Activated naive CD4-positive, alpha-beta T cell treated with anti-CD3 and anti-CD28 coated beads for 36 hours (primary cell): ENCODE measurements at places on chromosomes 13 and 19. TPM values are rescaled to one million over a fixed set of nuclear protein-coding genes. Genes with fewer than 3 reads are reported as not detected.

DNA sequence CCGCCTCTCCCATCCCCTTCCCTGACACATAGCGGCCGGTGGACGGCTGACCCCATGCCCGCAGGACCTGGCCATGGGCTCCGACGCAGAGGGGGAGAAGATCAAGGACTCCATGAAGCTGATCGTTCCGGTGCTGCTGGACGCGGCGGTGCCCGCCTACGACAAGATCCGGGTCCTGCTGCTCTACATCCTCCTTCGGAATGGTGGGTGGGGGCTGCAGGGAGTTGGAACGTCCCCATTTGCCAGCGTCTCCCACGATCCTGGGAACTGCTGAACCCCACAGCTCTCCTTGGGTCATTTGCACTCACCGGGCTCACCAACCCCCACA lies 7.6 kb downstream of the STXBP2 start:
- no peak for DNase-seq

Gene ATP1A3
- total RNA-seq: 1.5 TPM

- no peak for DNase-seq
Observed at GRCh38 chr13:28316836-28317235, 178.1 kb downstream of the FLT1 start.

GRCh38 chr13:68234274-68234673 lies 1004.1 kb upstream of the PCDH9 start:
- DNase-seq: no peak

DNA sequence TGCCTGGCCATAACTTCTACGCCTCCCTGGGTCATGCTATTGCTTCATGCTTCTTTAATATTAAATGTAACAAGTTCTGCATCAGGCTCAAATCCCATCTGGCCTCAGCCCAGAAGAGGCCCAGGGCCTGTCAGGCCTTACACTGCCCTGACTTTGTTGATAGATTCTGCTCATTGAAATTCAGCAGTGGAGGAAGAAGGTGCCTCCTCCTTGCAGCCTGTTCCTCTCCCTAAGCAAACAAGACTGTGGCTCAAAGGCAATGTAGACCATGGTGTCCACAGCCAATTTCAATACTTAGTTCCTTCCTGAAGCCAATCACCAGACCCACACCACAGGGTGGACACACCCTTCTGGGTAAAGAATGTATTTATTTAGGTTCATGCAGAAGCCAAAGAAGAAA lies 59.4 kb downstream of the LACC1 start:
- no peak for DNase-seq

GRCh38 chr13:101297794-101298193 lies 118.5 kb downstream of the NALCN start:
- DNase-seq: no peak
